ENCODE measurements at places on chromosomes 5 and 9.

DNA sequence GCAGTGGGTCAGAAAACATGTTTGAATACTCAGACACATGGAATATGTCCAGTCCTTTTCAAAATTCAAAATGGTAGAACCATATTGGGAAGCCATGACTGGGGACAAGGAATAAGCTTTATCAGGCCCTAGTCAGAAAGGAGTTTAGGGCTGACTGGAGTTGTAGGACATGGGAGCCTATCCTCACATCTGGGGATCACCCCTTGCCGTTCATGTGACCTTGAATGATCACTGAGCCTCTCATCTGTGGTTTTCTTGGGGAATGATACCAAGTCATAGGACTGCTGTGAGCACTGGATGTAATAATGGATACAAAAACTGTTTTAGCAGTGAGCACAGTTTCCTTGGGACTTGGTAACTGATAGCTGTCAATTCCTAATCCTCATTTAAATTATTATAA lies 84.7 kb downstream of the IQGAP2 start:
- DNase-seq, result no peak

- DNase-seq, result no peak
Measured at GRCh38 chr5:53537711-53538110, 22.7 kb upstream of the NDUFS4 start.

GRCh38 chr5:62778316-62779009 lies 199.8 kb downstream of the LRRC70 start:
- no peak for DNase-seq

- no peak for DNase-seq
Measured at GRCh38 chr9:100597236-100597635, 19.4 kb downstream of the CAVIN4 start.

DNA sequence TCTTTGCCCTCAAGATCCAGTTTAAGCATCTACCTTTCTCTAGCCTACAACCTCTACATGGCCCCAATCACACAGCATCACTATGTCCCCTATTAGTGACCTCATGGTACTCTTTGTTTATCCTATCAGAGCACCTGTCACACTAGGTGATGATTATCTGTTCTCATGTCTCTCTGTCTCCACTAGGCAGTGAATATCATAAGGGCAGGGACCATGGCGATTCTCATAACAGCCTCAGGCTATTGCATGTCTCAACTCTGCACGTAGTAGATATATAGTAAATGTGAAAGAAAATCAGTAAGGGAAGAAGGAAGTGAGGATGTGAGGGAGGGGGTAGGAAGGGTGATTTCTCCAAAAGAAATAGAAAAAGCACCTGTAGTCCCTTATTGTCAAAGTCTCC lies 311.0 kb downstream of the NSG2 start:
- no peak for DNase-seq

GRCh38 chr9:113528088-113528487 lies 64.6 kb downstream of the RGS3 start:
- DNase-seq, result no peak

DNA sequence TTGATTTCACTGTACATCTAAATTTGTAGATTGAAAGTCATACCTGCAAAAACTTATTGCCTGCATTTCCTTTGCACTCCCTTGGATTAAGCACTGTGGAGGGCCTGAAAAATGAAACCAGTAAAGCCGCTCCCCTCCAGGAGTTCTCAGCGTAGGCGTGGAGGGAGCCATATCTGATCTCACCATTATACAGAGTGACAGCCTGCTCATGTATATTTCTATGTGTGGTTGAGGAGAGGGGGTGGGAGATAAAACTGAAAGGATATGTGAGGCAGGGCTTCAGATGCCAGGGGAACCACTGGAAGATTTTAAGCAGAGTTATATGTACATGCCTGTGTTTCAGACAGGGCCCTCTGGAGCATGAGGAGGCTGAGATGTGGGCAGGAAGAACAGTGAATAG lies 303.0 kb downstream of the MSX2 start:
- no peak for DNase-seq

DNA sequence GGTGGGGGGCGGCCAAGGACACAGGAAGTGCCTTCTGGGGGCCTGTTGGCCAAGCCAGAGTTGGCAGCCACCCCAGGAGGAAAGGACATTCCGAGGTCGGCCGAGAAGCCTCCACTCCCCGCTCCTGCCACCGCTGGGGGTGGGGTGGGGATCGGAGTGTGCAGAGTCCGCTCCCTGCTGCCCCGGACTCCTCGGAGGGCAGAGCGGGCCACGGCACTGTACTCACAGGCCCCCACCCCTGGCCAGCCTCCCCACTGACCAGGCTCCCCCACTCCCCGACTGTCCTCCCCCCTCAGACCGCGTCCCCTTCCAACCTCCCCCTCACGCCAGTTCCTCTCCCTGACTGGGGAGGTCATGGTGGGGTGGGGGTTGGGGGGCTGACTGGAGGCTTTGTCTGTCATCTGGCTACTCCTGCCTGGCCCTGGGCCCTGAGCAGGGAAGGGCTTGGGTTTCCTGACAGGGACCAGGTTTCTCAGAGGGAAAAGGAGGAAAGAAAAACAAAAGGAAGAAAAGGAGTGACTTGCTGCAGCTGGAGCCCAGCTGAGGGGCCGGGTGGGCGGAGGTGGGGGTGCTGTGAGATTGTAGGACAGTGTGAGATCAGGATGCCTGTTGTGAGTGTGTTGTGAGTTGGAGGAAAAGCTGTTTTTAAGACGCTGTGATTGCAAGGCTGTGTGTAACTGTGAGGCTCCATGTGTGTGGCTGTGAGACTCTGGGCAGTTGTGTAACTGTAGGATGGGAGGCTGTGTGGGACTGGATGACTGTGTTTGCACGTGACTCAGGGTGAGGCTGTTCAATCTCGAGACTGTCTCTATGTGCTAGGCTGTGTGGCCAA lies 29.7 kb downstream of the CNTFR start:
- no peak for DNase-seq

- peak; percentile 8 for DNase-seq
Measured at GRCh38 chr9:69325409-69326212, 596 bp downstream of the ENTREP1 start.

- no peak for DNase-seq
Measured at GRCh38 chr5:15487228-15487627, 12.8 kb upstream of the FBXL7 start.

GRCh38 chr9:78130853-78131252 lies 99.2 kb upstream of the GNAQ start:
- no peak for DNase-seq

DNA sequence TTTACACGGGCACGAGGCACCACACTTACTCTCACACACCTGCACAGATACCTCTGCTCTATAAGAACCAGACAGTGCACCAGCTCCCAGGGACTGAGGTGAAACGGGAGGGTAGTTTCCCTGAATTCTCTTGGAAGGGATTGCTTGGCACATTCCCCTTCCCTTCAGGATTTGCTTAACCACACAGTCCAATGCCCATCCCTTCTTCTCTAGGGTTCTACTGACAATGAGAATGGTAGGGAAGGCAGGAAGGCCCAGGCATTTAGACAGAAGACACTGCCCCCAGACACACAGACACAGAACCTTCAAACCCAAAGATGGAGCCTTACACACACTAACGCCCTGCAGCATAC lies 704 bp upstream of the LHX6 start:
- DNase-seq, result no peak

- no peak for DNase-seq
Measured at GRCh38 chr5:56757077-56757476, 58.3 kb upstream of the MAP3K1 start.

DNA sequence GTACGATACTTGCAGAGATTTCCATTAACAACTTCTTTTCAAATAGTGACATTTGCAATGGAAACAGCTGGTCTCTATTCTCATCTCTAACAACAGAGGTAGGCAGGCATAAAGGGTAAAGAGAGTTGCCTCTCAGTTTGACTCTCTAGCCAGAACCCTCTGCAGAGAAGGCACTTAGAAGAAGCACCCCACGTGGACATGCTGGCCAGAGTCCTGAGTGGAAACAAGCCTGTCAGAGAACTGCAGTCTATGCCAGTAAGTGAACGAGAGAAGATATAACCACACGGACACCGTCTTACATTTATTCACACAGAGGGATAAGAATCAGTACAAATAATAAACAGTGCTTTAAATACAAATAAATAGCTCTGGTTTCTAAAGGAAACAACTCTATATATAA lies 11.0 kb upstream of the LHX6 start:
- no peak for DNase-seq

DNA sequence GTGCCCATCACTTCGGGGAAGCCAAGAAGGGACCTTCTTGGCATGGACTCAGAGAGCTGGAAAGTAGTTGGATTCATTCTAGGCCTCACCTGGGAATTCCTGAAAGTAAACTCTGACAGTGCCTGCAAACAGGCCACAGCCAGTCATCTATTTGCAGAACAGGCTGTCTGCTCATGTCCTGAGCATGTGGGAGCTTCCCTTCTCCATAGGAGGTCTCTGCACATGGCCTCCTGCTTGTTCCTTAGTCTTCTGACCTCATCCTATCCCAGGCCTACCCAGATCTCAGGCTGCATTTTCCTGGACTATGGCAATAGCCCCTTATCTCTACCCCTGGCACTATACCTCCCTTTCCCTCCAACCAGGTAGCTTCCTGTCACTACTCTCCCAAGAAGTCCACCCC lies 67.2 kb upstream of the FSTL4 start:
- DNase-seq, result no peak

DNA sequence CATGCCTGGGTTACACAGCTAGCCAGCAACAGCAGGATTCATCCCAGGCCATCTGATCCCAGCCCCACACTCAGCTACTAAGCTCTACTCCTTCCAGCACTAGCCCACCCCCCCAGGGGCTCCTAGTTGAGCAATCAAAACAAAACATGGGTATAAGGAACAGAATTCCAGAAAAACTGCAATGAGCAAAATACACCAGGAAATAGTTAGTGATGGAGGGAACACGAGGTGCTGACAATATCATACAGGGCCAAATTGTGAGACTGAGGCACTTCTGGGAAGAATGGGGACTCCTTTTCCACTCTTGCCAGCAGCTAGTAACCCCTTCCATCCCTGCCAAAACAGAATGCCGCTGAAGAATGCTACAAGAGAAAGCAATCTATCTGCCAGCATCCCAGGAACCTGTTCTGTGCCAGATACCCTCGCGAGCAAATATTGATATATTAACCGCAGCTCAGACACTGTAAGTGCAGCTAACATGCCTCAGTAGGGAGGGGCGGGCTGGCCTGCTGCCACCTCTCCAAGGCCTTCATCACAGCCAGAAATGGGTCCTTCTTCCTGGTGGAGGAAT lies 161.4 kb downstream of the SLIT3 start:
- DNase-seq, result no peak

DNA sequence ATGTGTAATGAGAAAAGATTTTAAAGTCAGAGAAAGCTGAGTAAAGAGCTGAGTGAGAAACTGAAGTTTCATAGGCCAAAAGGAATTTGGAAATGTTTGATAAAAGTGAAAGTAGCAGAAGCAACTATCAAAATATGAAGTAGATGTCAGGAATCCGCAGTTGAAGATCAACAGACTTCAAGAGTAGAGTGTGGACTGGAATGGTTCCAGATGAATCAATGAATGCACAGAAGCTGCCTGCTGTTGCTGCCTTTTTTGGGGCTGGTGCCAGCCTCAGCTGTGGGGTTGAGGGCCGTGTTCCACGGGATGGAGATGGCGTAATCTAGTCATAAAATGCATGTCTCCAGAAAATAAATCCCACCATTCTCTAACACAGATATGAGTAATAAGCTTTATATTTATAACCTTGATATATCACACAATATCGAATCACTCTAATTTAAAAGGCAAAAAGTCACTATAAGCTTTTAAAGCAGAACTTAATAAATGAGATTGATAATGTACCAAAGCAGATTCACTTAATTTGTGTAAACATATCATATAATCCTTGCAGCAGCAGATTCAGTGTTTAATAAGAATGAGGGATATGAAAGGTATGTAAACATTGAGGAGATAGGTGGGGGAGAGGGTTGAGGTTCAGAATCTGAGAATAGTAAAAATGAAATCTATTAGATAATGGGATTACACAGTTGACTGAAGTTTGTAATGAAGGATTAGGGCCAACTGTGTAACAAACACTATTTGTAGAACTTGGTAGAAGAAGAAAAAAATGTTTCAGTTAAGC lies 652.3 kb upstream of the FTMT start:
- DNase-seq, result no peak

DNA sequence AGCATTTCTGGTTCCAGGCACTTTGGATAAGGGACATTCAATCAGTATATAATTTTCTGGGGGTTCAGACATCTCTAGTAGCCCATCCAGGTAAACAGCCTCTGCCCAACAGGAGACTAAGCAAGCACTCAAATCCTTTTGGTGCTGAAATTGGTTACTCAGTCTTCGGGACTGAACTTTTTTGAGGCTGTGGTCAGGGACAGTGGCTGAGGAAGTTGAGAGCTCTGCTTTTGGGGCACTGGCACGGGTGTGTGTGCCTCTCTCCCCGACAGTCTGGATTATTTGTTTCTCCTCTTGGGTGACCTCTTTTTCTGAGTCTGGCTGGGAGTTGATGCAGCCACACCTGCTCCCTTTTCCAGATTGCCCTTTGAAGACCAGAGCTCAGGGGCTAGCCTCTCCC lies 47.6 kb downstream of the ACER2 start:
- DNase-seq, result no peak

GRCh38 chr9:89365532-89365912 lies 47.2 kb downstream of the SECISBP2 start:
- no peak for DNase-seq

DNA sequence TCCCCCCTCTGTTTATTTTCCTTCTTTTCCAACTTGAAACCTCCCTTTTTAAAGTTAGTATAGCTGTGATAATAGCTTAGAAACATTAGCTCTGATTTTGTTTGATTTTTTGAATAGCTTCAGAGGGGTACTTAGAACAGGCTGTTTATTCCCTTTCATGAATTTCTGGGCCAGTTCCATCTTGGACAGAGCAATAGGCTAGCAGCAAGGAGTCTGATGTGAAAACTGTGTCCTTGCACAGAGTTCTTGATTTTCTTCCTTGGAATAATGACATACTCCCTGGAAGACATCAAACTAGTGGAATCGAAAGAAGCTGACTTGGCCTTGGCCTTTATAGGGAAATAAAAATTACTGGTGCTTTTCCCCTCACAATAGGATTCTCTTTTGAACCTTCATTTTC lies 32.9 kb downstream of the NTRK2 start:
- no peak for DNase-seq

DNA sequence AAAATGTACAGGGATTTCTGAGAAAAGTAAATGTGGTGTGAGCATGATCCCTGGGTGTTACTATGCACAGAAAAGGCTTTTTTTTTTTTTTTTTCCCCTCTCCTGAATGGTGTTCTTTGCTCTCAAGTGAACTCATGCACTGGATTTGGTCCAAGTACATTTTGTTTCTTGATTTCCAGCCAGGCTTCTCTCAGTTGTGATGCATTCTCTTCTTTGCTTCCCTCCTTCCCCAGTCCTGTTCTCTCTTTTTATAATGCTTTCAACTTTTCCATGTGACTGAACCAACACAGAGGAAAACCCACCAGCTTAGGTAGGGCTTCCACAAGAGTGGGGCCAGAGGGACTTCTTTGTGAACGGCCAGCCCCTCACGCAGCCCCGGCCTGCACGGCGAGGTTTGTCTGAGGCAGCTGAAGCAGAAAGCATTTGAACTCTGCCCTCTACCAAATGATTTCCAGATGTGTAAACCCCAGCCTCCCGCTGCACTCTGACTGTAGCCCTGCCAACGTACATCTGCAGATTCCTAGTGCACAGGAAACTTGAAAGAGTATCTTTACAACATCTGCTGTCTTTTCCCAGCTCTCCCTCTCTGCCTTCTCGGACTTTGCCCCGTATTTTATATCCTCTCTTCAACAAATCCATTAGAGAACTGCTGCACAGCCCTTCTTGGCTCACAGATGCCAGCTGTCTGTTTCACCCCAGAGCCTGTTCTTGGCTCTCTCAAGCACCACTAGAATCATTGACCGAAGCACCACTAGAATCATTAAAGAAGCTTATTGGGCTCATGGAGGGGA lies 71.8 kb upstream of the CD180 start:
- no peak for DNase-seq

GRCh38 chr9:89154651-89155336 lies 23.8 kb downstream of the SHC3 start:
- DNase-seq, result peak; percentile 51

All from activated CD4-positive, alpha-beta T cell treated with anti-CD3 and anti-CD28 coated beads for 48 hours (primary cell).